ENCODE measurements at places on chromosomes 5 and 9. TPM values are rescaled to one million over a fixed set of nuclear protein-coding genes. Genes with fewer than 3 reads are reported as not detected.
A peak's percentile ranks its signal among the peaks of the same experiment; 100 is the strongest.

Gene SPTLC1
- total RNA-seq: 84.1 TPM

Gene NR6A1
- 2.0 TPM for total RNA-seq

Gene WNK2
- total RNA-seq: 16.4 TPM

DNA sequence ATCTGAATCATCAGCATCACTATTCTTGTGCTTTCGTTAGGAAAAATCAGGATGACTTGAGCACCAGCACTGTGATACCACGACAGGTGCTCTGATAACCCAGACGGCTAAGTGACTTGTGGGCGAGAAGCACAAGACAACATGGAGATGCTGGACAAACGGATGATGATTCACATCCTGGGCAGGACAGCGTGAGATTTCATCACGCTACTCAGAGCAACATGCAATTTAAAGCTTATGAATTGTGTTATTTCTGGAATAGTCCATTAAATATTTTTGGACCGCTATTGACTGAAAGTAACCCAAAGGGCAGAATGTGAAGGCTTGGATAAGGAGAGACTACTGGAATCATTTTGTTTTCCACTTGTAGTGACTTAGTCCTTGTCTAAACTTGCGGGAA, 114.8 kb upstream of the DAPK1 start:
- DNase-seq: no peak

DNA sequence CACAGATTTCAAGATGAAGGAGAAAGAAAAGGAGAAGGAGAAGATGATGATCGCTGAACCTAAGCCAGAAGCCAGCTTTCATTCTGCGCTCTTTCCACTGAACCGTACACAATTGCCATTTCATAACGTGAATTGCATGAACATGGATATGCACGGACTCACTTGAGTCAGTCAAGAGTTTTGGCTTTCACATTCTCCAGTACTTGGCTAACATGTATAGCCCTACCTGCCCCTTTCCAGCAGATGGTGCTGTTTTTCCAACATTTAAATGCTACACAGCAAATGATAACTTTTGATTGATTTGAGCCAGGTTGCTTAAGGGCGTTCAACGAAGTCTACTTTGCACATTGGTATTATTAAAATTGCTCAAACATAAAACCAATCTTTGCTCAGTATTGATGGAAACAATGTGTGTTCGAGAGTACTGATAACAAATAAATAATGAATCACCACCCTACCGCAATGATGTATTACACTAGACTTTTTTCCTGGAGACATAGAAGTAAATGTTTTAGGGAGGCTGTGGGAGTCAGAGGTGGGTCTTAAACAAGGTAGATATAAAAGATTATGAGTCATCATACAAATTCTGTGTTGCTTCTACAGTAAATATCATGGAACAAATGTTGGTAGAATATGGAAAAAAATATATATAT, 196.4 kb downstream of the TRPM3 start:
- peak; percentile 16 for DNase-seq

DNA sequence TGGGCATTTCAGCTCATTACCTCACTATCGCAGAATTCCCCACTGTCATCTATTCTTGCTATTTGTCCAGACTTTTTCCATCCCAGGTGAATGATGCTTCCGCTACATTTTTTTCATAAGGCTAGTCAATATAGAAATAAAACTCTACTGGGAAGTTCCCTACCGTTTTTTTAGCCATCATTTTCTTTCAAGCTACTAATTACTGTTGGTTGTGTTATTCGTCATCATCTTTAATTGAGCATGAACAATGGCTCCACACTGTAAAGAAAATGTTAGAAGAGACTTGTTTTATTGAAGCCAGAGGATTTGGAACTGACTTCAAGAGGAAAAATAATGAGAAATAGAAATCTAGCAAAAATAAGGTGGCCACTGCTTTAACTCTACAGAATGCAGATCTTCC, 265.0 kb downstream of the ZNF608 start:
- no peak for DNase-seq

- DNase-seq: peak; percentile 15
These were observed 42.5 kb upstream of the SH3PXD2B start for GRCh38 chr5:172496671-172497371.

Data from occipital lobe (tissue), 3 donors.